ENCODE measurements at places on chromosomes 5 and 9.

DNA sequence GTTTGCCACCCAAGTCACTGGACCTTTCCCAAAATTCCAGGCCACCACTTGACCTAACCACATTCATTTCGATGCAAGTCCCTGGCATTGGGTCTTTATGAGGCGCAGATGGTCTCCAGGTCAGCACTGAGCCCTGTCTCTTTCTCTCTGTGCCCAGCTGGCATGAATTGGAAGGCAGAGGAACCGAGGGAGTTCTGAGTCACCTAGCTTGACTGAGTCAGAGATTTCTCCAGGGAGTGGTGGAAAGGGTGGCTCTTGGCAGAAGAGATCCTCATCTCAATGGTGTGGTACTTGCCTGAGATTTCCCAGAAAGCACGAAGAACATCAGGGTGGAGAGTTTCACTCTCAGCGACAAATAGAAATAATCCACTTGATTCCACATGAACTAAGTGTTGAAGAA, 43.8 kb downstream of the WDR36 start:
- no peak for DNase-seq

GRCh38 chr5:126014676-126015075, 408.5 kb upstream of the GRAMD2B start:
- no peak for DNase-seq

DNA sequence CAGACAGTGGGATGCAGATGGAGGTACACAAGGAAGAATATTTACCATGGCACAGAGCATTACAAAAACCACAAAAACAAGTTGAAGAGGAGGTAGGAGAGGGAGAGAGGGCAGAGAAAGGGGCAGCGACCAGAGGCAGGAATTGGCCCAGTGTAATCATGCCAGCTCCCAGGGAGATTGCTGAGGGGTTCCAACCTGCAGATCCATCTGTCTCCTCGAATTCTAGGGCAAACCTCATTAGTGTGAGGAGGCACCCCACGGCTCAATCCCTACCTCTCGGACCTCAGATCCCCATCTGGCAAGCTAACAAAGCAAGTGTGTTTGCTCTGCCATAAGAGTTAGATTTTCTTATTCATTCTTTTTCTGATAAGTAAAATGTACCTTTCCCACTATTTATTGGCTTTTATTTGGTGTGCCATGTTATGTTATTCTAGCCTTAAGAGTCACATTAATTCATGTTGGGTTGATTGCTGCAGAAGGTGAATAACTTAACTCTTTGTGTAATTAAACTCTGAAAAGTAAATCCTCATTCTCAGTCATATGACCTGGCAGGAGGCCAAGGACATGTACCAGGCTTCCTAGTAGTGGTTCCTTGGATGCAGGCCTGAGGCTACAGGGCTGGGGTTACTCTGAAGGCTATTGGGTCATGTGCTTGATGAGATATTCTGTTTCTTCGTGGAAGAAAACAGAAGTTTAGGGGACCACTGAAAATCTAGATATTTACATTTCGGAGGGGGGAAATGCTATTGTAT, 315.2 kb upstream of the ATP10B start:
- DNase-seq, result peak; percentile 56

DNA sequence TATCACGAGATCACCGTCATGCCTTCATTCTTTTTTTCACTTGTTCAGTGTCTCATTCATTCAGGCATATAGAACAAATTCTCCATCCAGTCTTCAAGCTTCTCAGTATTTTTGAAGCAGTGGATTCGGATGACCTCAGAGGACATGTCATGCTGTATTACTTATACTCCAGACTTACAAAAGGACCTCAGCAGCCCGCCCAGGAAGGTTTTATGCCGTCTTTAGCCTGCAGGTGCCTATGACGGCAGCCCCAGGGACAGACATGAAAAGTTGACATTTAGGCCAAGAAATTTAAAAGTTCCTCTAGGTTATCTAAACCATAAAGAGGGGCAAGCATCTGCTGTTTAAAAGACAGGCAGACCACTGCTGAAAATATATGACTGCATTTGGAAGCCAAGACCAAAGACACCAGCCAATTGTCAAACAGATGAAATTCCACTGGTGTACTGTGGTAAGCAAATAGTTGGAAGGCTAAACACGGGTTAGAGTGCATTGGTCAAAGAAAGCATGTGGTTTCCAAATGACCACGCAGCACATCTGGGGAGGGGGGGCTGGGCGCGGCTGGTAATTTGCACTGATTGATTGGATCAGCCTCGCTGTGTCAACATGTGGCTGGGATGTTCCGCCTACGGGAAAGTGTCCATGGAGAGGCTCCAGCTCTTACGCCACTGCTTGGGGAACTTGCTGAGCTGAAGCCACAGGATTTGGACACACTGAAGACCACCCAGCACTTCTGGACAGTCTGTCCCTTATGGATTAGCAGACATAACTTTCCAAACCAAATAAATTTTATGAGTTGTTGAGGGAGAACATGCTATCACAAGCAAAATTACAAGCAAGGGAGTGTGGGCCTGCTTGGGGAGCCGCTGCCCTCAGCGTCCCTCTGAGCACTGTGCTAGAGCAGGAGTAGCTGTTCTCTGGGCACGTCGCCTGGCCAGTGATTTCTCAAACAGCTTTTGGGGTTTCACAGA, 173.6 kb downstream of the FANCC start:
- DNase-seq, result no peak

- no peak for DNase-seq
Measured at GRCh38 chr5:160450164-160450932, 28.7 kb downstream of the PTTG1 start.

DNA sequence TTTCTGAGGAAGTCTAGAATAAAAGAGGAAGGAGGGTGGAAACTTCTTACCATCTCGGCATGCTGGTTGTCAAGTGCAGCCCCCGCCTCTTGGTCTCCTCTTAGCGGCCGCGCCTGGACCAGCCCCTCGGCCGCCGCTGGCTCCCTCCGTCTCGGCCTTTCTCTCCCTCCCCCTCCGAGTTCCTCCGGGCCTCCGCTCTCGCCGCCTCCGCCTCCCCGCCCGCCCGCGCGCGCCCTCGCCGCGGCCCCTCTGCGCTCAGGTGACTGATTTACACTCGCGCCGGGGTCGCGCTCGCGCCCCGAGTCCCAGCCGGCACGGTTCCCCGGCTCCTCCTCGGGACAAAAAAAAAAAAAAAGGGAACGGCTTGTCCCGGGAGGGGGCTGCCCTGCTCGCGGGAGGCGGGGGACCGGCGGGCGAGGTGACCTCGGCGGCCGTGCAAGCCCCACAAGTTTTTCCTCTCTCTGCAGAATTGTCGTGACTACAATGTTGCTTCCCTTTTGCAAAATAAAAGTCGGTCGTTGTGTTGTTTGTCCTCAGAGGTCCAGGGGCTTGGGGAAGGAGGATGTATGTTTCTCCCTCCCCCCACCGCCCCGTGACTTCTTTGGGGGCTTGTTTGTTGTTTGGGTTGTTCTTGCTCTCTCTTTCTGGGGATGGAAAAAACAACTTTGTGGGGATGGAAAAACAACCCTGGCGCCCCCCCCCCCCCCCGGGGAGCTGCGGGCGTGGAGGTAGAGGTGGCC, at the start of gene BNC2:
BNC2 (minus strand) TSS at position 75 of the 740 bp plus-strand sequence; CDS start at position 53, 22 bp downstream.
- no peak for DNase-seq

DNA sequence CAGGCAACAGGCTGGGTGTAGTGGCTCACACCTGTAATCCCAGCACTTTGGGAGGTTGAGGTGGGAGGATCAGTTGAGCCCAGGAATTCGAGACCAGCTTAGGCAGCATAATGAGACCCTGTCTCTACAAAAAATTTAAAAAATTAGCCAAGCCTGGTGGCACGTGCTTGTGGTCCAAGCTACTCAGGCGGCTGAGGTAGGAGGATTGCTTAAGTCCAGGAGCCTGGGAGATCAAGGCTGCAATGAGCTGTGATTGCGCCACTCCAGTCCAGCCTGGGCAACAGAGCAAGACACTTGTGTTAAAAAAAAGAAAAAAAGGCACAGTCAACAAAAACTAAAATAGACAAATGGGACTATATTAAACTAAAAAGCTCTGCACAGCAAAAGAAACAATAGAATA, 29.3 kb downstream of the ATP6V0E1 start:
- DNase-seq, result no peak

- DNase-seq, result no peak
Measured at GRCh38 chr9:78089111-78089510, 57.5 kb upstream of the GNAQ start.

DNA sequence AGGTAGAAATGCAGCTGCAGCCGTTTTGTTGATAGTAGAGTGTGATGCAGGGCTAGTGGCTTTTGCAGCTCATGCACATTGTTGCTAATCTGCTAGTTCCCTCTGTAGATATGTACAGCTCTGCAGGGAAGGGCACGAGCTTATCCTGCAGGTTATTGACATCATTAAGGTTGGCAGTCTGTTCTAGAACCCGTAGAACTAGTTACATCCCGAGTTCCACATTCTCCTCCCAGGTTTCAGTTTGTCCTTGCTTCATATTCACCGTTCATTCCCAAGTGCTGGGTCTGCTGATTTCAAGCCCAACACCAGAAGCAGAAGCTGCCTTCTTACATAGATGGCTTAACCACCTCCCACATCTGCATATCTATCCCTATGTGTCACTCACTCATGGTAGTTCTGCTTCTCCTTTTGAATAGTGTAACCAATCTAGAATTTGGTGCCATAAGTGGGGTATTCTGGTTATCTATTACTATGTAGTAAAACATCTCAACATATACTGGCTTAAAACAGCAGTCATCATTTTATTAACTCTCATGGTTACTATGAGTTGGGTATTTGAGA, 38.1 kb downstream of the CRHBP start:
- DNase-seq, result no peak

Measured in NCI-H1092 (cell line).